ENCODE measurements at places on chromosomes 4 and X.

DNA sequence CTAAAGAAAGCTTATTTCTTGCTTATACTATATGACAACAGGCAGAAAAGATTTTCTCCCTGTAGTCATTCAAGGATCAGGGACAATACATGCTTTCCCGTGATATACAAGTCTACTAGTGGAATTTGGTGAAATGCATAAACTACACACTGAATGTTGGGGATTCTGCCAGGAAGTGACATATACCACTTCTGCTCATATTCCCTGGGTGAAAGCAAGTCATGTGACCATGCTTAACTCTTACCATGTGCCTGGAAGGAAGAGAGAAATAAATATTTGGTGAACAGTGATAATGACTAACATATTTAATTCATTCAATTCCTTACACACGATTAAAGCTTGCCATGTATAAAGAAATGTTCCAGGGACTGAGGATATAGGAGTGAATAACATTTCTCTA is 534.6 kb downstream of the PPARGC1A start:
- no peak for DNase-seq

DNA sequence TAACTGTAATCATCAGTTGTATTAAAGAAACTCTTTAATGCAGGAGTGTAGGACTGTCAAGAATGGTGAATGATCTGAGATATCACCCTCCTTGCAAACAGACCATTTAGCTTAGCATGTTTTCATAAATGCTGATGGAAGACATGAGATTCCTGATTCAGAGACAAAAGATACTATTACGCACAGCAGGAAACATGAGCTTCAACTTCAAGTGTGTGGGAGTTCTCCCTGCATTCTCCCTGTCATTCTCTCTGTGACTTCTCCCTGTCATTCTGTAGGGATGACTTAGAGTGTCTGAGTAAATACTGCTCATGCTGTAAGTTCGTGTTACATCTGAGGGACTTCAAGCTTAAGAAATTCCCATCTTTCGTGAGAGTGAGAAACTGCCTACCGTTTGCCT is 866.0 kb upstream of the PRKX start:
- DNase-seq = no peak

DNA sequence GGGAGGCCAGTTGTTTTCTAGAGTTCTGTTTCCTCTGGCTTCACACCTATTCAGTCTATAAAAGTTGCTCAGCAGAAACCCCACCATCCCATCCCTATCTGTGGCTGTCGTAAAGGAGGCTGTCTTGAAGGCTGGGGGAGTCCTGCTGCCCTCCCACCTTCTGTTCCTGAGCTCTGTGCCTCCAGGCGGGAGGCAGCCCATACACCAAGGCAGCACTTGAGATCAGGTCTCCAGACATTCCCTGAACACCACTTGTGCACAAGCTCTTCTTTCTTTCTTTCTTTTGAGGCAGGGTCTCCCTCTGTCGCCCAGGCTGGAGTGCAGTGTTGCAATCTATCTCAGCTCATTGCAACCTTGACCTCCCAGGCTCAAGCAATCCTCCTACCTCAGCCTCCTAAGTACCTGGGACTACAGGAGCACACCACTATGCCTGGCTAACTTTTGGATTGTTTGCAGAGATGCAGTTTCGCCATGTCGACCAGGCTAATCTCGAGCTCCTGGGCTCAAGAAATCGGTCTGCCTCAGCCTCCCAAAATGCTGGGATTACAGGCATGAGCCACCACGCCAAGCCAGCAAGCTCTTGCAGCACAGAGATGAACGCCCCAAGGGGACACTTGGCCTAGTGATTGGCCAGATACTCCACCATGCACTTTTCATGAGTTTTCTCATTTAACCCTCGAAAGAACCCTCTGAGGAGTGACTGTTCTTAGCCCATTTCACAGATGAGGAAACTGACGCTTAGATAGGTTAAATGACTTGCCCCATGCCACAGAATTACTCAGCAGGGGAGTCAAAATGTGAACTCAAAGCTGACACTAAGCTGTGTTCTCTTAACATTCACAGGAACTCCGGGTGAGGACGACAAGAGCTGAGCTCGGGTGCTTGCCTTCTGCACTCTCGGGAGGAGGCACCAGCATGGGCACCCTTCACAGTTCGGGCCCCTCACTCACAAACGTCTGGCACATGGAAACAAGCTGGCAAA is 55.8 kb upstream of the ENPP6 start:
- DNase-seq = no peak

GRCh38 chr4:5050520-5051277 is 581 bp upstream of the STK32B start:
- no peak for DNase-seq

GRCh38 chr4:104472766-104473165 is 21.9 kb downstream of the CXXC4 start:
- no peak for DNase-seq

- no peak for DNase-seq
Measured at GRCh38 chr4:71520850-71521249, 182.0 kb downstream of the SLC4A4 start.

GRCh38 chrX:153635788-153636668 is 11.0 kb upstream of the DUSP9 start:
- DNase-seq = no peak

GRCh38 chrX:48590203-48591103 is 6.8 kb upstream of the WDR13 start:
- DNase-seq = no peak

DNA sequence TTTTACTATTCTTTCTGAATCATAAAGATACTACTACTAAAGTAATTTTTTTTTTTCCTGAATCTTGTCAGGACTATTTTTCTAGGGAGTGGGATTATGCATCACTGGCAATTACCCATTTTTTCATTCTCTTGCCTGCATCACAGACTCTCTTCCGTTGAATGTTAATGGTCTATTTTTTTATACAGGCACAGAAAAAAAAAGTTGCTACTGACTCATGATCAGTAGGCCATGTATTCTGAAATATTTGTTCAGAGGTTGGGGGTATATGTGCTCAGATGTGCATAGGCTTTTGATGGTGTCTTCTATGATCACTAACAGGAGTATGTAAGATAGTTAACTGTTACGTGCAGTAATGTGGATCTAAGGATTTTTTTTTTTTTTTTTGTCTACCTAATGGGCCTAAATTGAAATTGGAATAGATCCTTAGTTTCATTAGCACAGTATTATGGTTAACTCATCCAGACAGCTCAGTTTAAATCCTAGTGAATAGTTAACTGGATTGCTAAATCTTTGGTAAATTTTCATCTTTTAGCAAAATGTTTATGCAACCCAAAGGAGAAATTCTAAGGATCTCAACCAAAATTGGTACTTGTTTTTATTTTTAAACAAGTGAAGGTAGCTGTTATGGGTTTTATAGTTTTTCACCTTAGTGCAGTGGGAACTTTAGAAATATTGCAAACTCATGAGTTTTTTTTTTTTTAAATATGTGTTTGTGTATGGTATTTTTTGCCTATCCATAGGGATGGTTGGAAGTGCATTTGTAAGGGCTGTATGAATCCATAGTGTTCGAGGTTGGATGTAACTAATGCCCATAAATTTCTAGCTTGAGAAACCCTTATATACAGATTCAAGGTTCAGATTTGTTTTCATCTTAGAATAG is 12.1 kb downstream of the BMP2K start:
- no peak for DNase-seq

- DNase-seq = no peak
Measured at GRCh38 chr4:4948370-4948769, 70.9 kb downstream of the CYTL1 start.

GRCh38 chr4:41819621-41820020 is 71.1 kb upstream of the PHOX2B start:
- DNase-seq = no peak

DNA sequence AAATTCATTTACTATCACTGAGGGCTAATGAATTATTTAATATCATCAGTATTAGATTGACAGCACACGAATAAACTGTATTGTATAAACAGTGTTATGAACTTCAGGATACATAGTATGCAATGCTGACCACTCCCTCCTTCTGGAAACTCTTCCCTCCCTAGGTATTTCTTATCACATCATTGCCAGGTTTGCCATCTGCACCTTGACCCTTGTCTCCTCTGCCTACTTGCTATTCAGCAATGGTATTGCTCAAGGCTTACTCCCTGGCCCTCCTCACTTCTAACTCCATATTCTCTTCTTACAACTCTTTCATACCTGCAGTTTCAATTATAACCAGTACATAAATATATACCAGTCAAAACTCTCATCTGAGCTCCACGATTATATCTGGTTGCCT is 38.9 kb downstream of the ATP8A1 start:
- no peak for DNase-seq

DNA sequence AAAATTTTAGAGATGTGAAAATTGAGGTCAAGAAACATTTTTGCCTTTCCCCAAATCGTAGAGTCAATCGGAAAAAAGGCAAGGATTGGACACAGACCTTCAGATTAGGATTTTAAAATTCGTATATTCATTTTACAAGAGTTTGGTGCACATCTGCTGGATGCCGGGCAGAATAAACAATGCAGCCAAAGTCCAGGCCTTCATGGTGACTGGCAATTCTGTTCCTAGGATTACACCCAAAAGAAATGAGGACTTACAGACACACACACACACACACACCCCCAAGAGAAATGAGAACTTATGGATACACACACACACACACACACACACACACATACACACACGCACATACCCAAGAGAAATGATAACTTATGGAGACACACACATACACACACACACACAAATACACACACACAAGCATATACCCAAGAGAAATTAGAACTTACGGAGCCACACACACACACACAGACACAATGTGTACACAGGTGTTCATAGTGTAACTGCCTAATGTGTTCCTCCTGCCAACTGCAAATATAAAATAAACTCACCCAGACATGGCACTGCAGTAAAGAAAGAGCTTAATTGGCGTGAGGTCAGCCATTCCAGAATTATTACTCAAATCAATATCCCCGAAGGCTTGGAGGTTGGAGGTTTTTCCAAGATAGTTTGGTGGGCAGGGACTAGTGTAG is 165.7 kb upstream of the STS start:
- DNase-seq = no peak

GRCh38 chr4:37438564-37439279 is 194.2 kb downstream of the NWD2 start:
- no peak for DNase-seq

DNA sequence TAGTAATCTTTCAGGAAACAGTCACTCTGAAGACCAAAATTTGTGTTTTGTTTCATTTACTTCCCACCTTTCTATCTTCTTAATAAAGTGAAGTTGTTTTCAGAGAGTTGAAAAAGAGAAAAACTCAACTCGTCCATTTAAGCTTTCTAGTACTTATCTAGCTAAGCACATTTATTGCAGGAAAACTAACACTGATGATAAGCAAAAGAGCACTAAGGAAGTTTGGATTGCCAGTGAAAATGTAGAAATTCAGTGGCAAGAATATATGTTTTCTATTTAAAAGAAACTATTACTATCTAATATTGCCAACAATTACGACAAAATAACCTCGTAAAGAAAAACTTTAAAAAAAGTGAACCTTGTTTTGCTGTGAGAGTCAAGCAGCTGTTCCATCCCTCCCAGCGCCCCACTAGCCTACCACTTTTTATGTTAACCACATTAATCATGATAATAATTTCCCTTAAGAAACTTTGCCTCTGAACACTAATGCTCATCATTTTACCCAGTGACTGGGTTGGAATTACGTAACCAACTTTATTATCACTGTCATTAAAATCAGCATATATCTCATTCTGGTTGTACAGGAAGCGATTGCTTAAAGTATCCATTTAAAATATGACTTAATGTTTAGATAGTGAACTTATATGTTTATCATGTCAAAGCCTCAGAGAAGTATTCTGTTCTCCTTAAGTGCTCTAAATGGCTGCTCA is 24.8 kb downstream of the SPRY1 start:
- DNase-seq = no peak

DNA sequence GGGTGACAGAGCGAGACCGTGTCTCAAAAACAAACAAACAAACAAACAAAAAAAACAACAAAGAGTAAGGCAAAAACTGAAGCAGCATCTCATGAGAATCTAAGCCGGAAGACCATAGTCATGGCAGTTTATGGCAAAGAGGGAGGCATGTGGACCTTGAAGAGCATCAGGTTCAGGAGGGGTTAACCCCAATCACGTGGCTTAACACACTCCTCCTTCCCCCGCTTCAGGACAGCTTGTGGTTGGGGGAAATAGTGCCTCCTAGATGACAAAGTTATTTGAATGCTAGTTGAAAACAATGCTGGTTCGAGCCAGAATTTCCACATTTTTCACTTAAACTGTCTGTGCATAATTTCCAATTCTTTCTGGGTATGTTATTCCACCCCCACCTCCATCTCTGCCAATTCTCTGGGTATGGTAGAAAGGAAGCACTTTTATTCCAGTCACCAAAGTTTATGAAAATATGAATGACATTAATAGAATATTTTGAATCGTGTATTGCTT is 11.7 kb upstream of the MAP7D3 start:
- no peak for DNase-seq

GRCh38 chr4:72566464-72566972 is 2.5 kb downstream of the ADAMTS3 start:
- DNase-seq = no peak

DNA sequence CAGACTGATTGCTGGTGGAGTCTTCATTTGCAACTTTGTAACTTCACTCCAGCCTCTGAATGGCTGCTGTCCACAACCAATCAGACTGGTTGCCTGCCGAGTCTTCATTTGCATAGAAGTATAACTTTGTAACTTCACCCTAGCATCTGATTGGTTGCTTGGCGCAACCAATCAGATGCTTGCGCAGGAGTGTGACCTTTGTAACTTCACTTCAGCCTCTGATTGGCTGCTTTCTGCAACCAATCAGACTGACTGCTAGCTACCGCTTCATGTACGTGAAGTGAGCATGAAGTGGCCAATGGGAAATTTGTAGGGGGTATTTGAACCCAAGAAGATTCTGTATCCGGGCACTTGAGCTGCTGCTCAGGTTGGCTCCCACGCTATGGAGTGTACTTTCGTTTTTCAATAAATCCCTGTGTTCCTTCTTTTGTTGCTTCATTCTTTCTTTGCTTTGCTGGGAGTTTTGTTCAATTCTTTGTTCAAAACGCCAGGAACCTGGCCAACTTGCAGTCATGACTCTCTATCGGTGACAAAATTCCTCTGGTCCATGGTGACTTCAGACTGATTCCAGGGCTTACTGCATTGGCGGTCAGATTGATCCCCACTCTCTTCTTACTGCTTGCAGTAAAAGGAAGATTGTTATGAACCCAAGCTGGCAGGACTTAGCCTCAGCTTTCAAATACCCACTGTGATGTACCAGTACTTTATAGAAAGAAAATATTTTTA is 46.4 kb upstream of the FGG start:
- DNase-seq = no peak

DNA sequence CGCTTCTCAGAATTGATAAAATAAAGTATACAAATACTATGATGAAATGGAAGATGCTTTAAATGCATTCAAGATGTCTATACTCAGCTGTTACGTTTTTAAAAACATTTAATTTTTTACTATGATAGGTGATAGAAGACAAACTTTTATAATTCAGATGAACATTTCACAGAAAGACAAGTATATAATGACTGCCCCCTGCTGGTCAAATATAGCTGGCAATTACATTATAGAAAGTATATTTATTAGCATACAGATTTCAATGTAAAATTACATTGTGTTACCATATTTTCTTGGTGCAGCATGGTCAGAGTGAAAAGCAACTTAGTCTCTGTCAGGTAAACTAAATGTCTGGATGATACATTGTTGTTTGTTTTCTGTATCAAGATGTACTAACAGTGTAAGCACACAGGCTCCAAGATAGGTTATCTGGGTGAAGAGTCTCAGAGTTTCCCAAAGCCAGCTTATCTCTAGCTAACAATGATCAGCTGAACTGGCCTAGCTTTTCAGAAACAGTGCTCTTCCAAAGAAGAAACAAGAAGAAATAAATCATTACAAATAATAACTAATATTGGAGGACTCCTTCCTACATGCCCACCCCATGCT is 54.1 kb downstream of the SRPX start:
- DNase-seq = no peak

Measured in stimulated activated CD8-positive, alpha-beta memory T cell treated with anti-CD3 and anti-CD28 coated beads, Interleukin-4, amount 100 ng/mL, for 4 hours (primary cell).